ENCODE measurements at places on chromosomes 11 and 22. TPM values are rescaled to one million over a fixed set of nuclear protein-coding genes. Genes with fewer than 3 reads are reported as not detected.

- DNase-seq: peak; percentile 69
- H3K27me3 ChIP-seq: peaks cover 15% of the 10 kb centered on the region
- H3K27ac ChIP-seq: no peak overlapping the region
Measured at GRCh38 chr11:61756452-61757212, 4.2 kb downstream of the MYRF start.

DNA sequence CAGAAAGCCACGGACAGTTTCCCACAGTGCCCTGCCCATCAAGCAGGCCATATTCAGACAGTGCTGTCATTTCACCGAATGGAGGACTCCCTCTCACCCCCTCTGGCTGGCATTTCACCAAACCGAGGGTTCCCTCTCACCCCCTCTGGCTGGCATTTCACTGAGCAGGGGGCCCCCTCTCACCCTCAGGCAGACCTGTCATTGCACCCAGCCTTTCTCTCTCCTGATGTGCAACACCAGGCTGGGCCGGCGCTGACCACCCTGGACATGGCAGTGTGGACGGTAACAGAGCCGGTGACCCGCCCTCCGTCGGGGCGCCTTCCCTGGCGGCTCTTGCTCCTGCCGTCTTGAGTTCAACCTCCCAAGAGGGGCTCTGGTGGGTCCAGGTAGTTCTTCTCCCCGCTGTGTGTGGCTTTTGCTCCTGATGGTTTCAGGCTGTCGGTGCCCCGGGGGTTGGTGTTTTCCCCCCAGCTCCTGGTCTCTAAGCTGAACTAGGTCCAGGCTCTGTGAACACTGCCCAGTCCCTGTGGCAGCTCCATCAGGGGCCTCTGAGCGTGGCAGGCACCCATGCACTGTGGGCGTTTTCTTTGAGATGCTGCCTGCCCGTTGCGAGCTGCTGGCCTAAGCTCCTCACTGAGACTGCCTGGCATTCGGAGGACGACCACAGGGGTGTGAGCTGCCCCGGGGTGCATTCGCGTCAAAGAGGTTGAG is 46.9 kb downstream of the SMIM38 start:
- DNase-seq: no peak
- no peak overlapping the region for H3K27ac ChIP-seq
- no peak overlapping the region for H3K4me3 ChIP-seq
- no peaks in the 10 kb centered on the region for H3K36me3 ChIP-seq
- no peaks in the 10 kb centered on the region for H3K27me3 ChIP-seq

GRCh38 chr11:57490456-57491248 is 24.9 kb downstream of the SLC43A1 start:
- H3K36me3 ChIP-seq: peaks cover 55% of the 10 kb centered on the region
- DNase-seq: no peak
- H3K4me3 ChIP-seq: no peak overlapping the region
- H3K27ac ChIP-seq: no peak overlapping the region
- H3K27me3 ChIP-seq: no peaks in the 10 kb centered on the region

GRCh38 chr11:65606876-65607613 is 7.0 kb downstream of the MAP3K11 start:
- H3K36me3 ChIP-seq: peaks cover 32% of the 10 kb centered on the region
- H3K27me3 ChIP-seq: no peaks in the 10 kb centered on the region
- no peak overlapping the region for H3K4me3 ChIP-seq
- no peak overlapping the region for H3K27ac ChIP-seq
- no peak for DNase-seq
- peaks cover 28% of the 10 kb centered on the region for H3K4me1 ChIP-seq

The SLC5A12 gene
- total RNA-seq: not detected
